Naive thymus-derived CD4-positive, alpha-beta T cell (primary cell): ENCODE measurements at places on chromosomes 6 and 20.

DNA sequence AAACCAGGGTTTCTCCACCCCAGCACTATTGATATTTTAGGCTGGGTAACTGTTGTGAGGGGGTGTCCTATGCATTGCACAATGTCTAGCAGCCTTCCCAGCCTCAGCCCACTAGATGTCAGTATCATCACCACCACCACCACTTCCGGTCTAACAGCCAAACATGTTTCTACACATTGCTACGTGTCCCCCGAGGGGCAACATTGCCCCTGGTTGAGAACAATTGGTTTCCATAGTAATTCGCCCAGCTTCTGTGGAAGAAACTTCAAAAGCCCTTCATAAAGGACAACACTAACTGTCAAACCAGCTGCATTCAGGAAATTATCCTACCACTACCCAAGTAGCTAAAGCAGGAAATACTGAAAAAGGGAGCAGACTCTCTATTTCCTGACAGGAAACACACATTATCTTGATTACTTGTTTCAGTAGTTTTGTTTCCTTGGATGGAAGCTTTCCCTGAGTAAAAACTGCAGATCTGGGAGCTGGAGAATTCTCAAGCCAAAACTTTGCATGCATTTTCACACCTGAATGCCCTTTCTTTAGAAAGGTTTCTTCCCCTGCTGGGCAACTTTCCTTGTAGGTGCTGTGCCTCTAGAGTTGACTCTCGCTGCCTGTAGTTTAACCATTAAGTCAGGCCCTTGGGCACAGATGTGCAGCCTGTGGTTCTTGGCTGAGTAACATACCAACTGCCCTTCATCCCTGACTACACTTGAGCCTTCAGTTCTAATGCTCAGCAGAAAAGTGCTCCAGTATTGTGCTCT, 23.6 kb downstream of the PKHD1 start:
- peak; percentile 62 for DNase-seq

DNA sequence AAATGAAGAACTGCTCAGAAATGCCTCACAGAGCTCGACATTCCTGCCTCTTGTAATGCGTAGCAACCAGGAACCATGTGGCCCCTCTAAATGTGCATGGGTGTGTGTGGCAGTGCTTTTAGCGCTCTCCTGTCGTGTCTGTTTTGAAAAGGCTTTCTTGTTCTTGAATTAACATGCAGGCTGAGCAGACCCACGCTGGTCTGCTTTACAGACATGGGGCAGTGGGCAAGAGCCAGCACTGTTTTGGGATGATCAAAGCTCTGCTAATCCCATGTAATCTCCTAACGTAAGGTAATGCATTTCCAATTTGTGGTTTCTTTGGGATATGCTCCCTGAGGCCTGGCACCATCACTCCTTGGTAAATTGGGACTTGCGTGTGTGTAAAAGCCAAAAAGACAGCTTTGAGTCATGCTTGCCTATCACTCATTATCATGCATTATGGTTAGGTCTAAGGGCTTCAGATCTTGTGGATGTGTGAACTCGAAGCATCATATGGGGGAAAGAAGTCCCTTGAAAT, 11.8 kb downstream of the RIPOR2 start:
- DNase-seq: no peak

- no peak for DNase-seq
Measured at GRCh38 chr20:36322131-36322530, 16.0 kb downstream of the DLGAP4 start.

DNA sequence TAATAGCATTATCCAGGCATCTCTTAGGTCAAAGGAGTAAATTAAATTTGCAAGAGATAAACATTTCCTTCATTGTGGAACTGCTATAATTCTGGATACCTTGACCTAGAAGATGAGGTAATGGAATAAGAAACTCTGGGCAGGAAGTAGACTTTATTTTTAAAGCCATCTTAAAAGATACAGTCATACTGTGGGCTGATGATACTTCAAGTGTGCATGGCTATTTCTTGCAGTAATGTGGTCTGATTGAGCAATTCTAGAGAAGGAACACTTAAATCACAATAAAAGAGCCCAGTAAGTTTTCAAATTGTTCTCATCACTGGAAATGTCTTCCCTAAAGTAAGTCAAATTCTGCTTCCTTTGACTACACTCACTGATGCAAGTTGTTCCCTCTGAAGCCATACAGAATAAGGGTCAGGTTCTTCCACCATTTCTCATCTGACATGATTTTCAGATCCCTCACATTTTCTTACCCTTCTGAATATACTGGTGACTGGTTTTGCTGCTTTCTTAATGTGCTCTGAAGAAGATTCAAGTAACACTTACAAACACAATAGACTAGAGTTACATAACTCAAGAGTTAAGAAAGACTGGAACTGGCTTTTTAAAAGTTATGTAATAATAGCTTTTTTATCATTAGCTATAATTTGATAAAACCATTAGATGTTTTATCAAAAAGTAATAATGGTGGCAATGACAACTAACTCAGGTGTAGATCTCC, 62.6 kb upstream of the TMEM244 start:
- DNase-seq: no peak

- DNase-seq: no peak
Measured at GRCh38 chr6:78594668-78595066, 272.7 kb upstream of the IRAK1BP1 start.

DNA sequence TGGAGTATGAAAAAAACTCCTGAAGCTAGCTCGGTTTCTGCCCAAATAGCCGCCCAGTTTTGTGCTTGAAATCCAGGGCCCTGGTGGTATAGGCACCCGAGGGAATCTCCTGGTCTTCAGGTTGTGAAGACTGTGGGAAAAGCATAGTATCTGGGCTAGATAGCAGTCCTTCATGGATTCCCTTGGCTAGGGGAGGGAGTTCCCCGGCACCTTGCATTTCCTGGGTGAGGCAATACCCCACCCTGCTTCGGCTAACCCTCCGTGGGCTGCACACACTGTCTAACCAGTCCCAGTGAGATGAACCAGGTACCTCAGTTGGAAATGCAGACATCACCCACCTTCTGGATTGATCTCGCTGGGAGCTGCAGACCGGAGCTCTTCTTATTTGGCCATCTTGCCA, 184.5 kb upstream of the SLC35B3 start:
- DNase-seq: no peak

DNA sequence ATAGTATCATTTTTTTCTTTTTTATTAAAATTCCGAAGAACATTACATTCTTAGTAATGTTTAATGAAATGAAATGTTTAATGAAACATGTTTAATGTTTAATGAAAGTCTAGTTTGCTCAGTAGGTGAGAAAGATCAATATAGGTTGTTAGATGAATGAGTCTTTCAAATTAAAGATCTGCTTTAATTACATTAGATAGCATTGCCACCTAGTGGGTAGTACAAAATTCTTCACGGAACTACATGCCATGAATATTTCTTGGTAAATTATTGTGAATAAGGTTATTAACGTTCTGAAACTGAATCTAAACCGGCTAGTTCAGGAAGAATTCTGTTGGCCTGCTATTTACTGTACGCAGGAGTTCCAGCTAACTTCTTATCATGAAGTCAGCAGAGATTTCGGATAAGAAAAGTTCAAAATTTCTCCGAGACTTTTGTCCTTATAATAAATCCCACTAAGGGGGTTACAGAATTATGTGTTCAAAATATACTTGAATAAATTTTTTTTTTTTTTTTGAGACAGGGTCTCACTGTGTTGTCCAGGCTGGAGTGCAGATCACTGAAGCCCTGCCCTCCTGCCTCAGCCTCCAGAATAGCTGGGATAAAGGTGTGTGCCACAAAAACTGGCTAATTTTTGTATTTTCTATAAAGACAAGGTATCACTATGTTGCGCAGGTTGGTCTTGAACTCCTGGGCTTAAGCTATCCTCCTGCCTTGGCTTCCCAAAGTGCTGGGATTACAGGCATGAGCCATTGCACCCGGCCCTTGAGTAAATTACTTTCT, 7.9 kb upstream of the GMNN start:
- peak; percentile 47 for DNase-seq

GRCh38 chr20:58254890-58255289, 26.4 kb upstream of the ANKRD60 start:
- DNase-seq: no peak

GRCh38 chr20:2942439-2942838, 69.2 kb downstream of the PTPRA start:
- DNase-seq: no peak

DNA sequence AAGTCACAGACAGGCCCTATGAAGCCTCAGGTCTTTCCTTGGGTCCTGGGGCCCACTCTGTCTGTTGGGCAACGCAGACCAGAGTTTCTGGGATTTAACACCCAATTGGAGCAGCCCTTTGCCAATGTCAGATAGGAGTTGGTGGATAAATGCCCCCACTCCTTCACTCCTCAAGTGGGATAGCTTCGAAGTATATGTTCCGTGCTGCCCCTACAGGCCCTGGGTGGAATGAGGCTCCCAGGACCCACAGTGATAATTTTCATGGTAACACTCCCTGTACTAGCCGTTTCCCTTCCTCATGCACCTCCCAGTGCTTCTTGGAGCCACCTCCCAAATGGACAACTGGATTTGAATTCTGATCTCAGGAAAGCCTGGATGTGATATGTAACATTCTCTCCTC, 145.4 kb downstream of the FOXA2 start:
- DNase-seq: no peak

DNA sequence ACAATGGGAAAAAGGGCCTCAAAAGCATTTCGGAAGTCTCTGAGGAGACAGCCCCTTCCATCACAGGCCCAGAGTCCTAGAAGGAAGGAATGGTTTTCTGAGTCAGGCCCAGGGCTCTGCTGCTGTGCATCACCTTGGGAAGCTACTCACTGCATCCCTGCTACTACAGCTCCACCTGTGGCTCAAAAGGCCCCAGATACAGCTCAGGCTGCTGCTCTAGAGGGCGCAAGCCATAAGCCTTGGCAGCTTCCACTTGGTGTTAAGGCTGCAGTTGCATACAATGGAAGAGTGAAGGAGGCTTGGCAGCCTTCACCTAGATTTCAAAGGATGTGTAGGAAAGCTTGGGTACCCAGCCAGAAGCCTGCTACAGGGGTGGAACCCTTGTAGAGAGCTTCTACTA, 54.8 kb downstream of the MEI4 start:
- DNase-seq: no peak

DNA sequence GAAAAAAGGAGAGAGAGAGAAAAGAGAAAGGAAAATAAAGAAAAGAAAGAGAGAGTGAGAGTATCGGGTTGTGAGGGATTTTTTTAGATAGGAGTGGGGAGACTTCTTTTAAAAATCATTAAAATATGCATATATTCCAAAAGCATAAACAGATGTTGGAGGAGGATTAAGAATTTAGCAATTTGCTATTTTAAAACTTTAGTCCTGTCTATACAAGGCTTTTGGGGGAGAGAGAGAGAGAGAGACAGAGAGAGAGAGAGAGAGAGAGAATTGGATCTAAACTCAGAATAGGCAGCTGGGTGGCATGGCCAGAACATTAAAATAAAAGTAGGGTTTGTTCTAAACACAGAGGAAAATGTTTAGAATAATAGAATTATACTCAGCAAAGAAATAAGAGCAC, 72.1 kb downstream of the SOD2 start:
- no peak for DNase-seq

GRCh38 chr6:6218759-6219085, 101.7 kb downstream of the F13A1 start:
- no peak for DNase-seq

DNA sequence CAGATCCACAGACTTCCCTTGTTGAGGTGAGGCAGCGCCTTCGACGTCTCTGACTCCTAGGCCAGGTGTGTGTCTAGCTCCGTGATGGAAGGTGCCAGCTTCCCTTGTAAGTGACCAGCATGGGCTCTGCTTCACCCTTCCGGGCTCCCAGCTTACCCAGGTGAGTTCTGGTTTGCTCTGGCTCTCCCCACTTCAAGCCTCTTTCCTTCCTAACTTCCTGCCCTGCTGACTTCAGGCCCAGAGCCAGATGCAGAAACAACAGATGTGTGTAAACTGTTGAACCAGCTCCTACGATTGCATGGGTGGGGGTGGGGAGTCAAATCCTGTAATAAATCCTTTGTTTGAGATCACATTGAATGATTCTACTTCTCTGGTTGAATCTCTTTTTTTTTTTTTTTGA, 51.6 kb upstream of the BMP6 start:
- DNase-seq: no peak

- DNase-seq: no peak
Measured at GRCh38 chr6:74277777-74278186, 581.8 kb downstream of the CD109 start.

DNA sequence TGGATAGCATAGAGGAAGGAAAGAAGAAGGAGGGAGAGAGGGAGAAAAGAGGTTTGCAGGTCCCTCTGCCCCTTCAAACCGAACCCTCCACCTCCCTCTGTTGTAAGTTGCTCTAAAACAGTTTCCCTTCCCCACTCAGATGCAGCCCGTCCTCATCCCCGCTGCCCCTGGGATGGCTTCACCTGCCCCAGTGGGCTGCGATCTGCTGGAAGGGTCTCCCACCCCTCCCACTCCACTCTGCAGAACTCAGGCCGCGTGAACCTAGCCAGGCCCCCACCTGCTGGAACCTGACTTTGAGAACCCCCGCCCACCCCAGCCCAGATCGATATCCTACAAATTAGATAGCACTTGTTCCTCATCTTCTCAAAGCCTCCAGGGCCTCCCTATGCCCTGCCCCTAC, 190.8 kb downstream of the DLL1 start:
- no peak for DNase-seq

GRCh38 chr20:54228841-54229240, 21.0 kb downstream of the PFDN4 start:
- DNase-seq: no peak

GRCh38 chr20:46631212-46631869, 19.9 kb downstream of the SLC13A3 start:
- no peak for DNase-seq

DNA sequence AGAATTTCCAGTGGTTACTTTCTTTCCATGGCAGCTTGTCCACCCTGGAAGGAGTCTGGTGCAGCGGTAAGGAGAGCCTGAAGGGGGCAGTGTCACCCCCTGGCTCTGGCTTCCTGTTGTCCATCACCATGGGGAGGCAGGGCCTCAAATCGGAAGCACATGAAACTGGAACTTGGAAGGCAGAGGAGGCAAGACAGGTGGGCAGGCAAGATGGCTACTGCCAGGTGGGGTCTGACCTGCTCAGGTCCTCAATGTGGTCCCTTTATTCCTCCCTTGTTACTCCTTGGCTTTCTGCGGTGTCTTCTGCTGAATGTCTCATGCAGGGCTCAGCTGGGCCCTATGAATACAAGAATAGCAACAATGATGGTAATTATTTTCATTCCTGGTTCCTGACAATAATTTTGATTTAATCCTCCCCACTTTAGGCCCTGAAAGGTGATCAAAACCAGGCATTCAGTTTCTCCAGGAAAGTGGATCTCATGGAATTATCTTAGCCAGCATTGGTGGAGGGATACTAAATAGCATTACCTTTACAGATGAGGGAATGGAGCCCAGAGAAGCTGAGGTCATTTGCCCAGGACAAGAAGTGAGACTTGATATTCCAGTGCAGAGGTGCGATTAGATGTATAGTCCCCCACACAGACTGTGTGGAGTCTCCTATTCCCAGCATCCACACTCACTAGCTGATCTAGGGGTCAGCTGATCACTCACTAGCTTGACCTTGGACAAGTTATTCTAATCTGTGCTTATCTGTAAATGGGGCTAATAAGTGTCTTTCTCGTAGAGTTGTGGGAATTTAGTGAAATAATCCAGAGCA, 17.6 kb upstream of the SNAI1 start:
- no peak for DNase-seq

- DNase-seq: no peak
Measured at GRCh38 chr6:13272131-13273046, 55.9 kb downstream of the TBC1D7 start.

GRCh38 chr6:80967609-80968008, 784.9 kb downstream of the TENT5A start:
- no peak for DNase-seq

GRCh38 chr6:160275511-160276003, 16.9 kb upstream of the SLC22A2 start:
- DNase-seq: no peak

- no peak for DNase-seq
Measured at GRCh38 chr20:51272401-51272800, 249.5 kb upstream of the KCNG1 start.
